ENCODE measurements at places on chromosomes 11 and 22.

- peak; percentile 36 for DNase-seq
These were observed 7.6 kb downstream of the OR56A1 start for GRCh38 chr11:6022956-6023355.

DNA sequence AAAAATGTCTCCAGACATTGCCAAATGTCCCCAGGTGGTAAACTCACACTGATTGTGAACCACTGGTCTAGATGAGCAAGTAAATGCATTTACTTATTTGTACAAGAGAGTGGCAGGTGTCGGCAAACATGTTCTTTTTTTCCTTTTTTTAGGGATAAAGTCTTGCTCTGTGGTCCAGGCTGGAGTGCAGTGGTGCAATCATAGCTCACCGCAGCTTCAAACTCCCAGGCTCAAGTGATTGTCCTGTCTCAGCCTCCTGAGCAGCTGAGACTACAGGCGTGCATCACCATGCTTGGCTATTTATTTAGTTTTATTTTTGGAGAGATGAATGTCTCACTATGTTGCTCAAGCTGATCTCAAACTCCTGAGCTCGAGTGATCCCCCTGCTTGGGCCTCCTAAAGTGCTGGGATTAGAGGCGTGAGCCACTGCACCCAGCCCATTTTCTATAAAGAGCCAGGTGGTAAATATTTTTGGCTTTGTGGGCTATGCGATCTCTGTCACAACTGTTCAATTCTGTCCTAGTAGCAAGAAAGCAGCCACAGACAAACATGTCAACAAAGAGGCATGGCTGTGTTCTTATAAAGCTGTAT lies 1.4 kb downstream of the VPREB1 start:
- no peak for DNase-seq

DNA sequence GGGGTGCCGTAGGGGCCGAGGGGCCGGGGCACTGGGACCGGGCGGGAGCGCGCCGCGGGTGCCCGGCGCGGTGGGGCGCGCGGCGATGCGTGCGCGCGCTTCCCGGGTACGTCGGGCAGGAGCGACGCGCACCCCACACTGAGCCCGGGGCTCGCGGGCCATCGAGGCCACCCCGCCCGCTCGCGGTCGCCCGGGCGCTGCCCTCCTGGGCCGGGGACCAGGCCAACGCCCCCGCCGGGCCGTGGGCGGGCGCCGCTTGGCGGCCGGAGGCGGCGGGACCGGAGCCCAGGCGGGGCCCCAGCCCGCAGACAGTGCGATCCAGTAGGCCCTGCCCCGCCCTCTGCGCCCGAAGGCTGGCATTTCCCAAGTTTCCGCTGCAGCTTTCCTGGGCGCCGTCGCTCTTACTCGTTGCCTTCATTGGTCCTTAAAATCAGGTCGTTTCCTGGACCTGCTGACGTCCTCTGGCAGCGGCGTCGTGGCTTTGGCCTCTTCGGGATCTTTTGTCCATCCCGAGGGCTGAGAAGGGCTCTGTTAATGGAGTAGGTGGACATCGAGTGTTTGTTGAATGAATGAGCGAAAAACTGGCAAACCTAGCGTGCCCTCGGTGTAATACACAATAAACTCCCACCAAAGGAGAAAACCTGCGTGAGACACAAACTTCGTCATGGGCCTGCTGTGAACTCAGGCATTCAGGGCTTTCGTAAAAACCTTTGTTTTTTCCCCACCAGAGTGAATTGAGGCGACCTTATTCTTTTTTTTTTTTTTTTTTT lies 638 bp downstream of the PARVA start:
- DNase-seq, result peak; percentile 92

DNA sequence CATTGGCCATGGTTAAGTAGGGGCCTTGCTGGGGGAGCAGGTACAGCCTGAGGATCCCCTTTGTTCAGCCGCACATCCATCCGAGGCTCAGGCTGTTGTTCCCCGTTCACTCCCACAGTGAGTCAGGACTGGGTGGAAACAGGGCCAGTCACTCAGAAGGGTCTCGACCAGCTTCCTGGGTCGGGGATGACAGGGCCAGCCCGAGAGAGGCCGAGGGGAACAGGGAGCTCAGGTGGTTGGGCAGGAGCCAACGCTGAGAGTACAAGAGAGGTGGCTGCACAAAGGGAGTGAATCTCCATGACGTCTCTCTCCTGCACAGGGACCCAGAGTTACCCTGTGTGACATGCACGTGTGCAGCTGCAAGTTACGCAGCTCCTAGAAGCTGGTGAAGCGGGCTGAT lies 97.2 kb upstream of the SHANK2 start:
- DNase-seq, result no peak

DNA sequence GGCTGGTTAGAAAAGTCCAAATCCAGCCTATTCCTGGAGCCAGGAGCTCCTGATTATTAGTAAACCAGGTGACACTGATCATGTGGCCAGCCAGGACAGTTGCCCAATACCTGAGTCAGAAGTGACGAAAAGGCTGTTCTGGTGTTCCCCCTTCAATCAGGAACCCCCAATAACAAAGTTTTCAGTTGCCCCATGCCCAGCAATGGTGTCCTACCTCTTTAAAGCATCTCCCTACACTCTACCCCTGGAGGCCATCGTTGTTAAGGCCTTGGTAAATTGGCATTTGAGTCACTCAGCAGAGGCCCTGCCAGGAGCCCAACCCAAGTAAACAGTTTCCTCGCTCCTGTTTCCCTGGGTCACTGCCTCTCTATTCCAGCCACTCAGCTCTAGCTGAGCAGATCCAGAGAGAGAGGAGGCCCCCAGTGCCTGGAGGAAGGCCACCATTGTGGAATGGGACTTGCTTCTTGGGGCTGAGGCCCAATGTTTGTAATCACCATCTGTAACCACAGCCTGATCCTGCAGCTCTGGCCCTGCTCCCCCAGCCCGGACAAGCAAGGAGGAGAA lies 25.0 kb downstream of the ARHGAP1 start:
- DNase-seq, result peak; percentile 98

DNA sequence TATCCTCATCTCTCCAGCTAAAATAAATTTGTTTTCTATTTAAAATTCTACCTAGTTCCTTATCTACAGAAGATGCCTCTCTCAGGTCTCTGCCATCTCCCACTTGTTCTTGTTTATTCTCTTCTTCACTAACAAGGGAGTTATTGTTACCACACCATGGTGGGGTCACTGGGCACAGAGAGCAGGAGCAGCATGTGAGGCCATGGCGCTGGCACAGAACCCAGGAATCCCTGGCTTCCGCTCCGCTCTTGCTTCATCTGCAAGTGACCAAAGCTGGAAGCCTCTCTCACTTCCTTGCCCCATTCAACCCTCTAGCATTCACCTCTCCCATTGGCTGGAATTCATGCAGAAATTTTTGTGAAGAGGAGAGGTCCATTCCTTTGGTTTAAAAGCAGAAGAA lies 190.7 kb upstream of the NCAM1 start:
- DNase-seq, result no peak

- DNase-seq, result peak; percentile 37
These were observed 33.8 kb downstream of the SYT13 start for GRCh38 chr11:45252134-45252856.

DNA sequence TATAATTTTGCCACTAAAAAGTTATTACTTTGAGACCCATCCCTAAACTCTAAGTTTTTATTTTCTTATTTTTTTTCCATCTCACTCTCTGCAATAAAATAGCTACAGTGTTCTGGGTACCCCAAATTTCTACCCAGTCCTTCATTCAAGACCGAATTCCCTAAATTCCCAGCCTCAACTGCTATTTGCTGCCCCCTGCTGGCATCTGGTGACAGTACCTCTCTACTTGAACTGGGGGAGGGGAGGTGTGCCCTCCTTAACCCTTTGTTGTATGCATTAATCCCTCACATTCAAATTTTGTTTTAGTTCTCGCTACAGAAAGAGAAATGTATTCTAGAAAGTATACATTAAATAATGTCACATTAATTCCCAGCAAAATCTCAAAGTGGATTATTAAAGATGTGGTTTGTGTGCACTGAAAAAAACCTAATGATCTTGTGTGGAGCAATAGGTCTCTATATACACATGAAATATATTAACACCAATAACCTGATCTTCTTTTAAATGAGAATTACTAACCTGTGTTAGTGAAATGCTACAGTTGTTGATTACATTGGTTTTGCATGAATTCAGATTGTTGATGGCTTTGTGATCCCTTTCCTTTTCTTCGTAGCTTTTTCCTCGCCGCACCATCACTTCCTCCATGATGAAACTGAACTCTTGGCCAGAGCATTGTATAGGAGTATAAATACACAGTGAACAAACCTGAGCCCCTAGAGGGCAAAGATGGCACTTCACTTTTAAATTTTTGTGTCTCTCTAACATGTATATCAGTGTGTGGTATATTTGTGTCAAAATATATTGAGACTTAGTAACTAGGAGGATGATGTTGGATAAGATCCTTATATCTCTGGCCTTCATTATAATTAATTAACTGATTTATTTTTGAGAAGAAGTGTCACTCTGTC lies 590.0 kb downstream of the METTL15 start:
- peak; percentile 68 for DNase-seq

GRCh38 chr22:30027169-30027568 lies 53.1 kb upstream of the HORMAD2 start:
- no peak for DNase-seq

- DNase-seq, result peak; percentile 83
These were observed 186.4 kb downstream of the BLID start for GRCh38 chr11:121929581-121929980.

DNA sequence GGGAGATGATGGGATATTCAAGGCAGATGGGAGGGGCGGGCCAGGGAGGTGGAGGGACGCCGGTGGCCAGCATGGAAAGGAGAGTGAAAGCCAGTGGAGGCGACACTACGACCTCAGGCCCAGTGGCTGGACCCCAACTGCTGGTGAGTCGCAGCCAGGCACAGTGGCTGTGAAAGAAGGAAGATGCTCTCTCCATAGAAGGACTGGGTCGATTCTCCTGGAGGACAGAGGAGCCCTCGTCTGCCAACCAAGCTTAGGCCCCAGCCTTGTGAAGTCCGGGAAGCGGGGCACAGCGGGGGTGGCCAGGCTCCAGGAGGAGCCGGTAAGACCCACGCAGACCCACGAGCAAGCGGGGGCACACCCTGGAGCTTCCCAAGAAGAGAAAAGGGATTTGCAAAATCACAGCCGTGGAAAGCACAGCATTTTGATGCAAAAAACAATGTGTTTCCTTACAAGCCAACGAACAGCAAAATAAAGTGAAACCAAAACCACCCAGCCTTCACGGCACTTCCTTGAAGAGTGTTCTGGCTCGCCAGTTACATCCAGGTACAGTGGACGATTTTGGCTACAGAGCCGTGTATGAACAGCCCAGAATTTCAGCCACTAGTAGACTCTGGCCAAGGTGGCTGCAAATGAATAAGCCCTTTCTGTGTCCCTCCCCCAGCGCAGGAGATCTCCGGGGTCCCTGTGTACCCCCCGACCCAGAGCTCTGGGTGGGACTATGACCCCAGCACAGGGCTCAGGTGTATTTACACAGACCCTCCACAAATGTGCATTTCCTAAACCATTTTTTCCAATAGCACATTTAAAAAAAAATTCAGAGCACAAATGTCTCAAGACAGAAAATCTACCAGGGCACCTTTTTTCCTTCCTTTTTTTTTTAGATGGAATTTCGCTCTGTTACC lies 96.9 kb downstream of the TRMU start:
- no peak for DNase-seq

DNA sequence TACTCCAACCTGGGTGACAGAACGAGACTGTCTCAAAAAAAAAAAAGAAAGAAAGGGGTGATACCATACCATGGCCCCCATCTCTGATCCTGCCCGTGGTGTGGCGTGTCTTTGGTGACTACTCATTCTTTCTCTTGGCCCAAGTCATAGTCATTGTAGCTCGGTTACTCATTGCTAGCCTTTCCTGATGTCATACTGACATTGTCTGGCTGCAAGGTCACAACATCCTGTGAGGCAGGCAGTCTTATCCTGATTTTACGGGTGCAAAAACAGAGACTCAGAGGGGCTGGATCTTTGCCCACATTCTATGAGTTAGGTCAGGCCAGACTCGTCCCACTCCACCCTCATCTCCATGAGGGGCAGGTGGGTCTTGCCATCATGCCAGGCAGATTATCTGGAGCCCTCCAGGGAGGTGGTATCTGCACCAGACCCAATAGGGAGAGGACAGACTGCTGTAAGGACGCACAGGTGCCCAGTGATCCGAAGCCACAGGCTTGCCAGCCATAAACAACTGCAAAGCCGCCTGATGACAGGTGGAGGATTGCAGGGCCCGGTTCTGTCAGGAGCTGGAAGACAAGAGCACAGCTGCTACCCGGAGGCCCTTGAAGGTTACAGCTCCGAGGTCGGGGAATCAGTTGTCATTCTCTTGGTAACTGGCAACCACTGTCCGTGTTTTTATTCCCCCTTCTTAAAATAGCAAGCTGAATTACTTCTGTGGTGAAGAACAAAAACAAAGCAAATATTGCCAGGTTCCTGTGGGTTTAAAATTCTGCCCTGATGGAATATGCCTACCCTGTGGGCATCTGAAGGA lies 13.8 kb downstream of the TOM1 start:
- peak; percentile 78 for DNase-seq

GRCh38 chr11:11553573-11553972 lies 68.2 kb downstream of the GALNT18 start:
- DNase-seq, result no peak

DNA sequence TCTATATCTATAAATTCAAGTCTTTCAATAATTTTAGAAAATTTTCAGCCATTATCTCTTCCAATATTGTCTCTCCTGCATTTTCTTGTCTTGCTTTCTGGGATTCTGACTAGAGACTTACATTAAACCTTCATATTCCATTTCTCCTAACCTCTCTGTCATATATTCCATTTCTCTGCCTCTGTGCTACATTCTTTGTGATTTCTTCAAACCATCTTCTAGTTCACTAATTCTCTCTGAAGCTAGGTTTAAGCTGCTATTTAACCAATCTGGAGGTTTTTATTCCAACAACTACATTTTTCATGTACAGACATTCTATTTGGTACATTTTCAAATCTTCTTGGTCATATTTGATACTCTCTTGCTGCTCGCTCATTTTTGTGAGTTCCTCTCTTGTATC lies 122.5 kb downstream of the TTC28 start:
- DNase-seq, result no peak

DNA sequence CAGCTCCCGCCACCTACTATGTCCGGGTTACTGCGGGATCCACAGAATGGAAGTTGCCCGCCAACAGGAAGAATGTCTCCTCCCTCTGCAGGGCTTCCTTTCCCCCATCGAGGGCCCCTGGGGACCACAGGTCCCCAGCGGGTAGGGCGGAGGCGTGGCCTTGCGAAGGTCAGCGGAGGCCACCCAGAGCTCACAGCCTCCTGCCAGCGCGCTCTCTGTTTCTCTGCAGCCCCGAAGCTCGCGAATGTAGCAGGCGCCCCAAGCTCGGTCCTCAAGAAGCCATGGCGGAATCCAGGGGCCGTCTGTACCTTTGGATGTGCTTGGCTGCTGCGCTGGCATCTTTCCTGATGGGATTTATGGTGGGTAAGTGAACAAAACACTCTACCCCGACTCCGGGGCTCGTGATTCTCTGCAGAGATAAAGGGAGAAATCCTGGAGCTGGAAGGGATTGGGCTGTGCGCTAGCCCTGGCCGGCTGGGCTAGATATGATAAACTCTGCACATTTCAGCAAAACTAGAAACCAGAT lies at the start of gene NAALAD2:
NAALAD2 (plus strand) TSS at position 186 of the 526 bp plus-strand sequence; CDS start at position 282, 96 bp downstream.
- peak; percentile 81 for DNase-seq

- no peak for DNase-seq
These were observed 515.1 kb downstream of the CNTN5 start for GRCh38 chr11:99535819-99536218.
